CD4-positive, alpha-beta T cell treated with Interleukin-6 at 100 ng/mL for 8 hours (primary cell): ENCODE measurements at places on chromosomes 11 and 22.
A peak's percentile ranks its signal among the peaks of the same experiment; 100 is the strongest.

DNA sequence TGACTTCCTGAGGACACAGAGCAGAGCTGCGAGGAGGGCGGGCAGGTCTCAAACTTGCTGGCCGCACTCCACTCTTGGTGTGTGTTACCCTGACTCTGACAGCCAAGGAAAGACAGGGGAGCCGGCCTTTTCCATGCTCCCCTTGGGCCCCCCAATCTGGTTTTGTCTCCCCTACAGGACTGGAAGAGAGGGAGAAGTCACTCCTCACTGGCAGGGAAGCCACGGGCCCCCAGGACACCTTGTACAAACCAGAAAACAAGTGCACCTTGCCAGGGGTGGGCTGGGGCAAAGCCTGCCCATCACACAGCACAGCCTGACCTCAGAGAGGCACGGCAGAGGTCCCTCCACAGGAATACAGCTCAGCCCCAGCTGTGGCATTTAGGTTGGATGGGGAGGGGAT, 20.2 kb downstream of the CBX7 start:
- no peak for DNase-seq

DNA sequence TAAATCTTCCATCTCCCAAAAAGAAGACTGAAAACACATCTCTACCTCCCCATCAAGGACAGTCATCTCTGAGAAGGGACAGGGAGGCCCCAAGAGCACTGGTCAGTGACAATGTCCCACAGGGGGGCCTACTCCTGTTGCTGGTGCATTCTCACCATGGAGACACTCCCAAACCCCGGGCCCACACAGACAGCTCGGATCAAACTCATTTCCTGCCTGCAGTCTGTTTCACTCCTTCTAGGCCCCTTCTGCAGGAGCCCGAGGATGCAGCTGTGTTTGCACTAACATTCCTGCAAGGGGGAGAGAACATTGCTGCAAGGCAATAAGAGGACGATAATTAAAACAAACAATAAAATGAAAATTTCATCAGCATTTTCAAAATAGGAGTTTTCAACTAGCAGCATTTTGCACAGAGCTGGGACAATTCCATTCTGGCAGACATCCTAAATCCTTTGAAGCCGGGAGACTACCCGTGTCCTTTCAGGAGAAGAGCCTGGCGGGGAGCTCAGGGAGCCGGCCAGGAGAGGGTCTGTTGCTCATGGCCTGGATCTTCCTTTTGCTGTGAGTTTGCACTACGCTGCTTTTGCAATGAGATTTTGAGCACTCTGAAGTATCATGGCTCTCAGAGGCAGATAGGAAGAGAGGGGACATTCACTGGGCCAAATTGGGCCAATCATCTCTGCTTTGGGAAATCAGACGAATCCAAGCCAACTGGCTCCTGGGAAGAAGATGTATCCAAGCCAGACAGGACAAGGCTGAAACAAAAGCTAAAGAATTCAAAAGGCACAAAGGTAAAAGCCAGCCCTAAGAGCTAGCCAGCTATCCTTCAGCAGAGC, 33.2 kb downstream of the SPATA19 start:
- no peak for DNase-seq

GRCh38 chr11:19558189-19558986, 154.2 kb upstream of the NAV2 start:
- no peak for DNase-seq

DNA sequence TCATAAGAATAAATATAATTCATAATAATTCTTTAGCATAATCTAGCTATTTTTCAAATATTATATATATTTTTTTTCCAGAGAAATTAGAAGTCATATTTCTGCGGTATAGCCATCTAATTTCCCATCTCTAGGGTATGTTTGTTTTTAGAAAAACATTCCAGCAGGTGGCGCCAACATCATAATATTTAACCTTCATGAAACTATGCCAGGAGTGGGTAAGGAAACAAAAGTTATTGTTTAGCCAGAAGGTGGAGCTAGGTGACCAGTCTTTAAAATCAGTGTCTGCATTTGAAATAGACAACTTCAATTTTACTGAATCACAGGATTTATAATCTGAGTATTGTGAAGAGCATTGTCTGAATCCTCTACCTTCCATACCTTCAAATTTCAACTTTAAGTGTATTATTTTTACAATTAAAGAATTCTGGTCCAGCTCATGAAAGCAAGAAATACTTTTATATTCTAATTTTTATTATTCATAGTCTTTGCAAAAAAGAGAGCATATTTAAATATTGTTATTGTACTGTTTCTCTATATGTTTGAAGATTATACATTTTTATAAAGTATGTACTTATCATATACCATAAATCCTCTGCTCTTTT, 15.7 kb upstream of the CCDC179 start:
- DNase-seq: peak; percentile 66

GRCh38 chr22:47124451-47124881, 362.0 kb downstream of the TBC1D22A start:
- no peak for DNase-seq

- DNase-seq: no peak
Observed at GRCh38 chr11:63599211-63600122, 14.8 kb downstream of the PLAAT3 start.

- DNase-seq: peak; percentile 76
Observed at GRCh38 chr22:50498322-50498890, 9.1 kb downstream of the LMF2 start.

GRCh38 chr11:71568704-71569349, 3.5 kb downstream of the KRTAP5-10 start:
- DNase-seq: no peak

GRCh38 chr11:126992065-126992803, 8.3 kb downstream of the KIRREL3 start:
- DNase-seq: no peak

GRCh38 chr11:72924568-72925190, 110.5 kb downstream of the ATG16L2 start:
- peak; percentile 20 for DNase-seq

DNA sequence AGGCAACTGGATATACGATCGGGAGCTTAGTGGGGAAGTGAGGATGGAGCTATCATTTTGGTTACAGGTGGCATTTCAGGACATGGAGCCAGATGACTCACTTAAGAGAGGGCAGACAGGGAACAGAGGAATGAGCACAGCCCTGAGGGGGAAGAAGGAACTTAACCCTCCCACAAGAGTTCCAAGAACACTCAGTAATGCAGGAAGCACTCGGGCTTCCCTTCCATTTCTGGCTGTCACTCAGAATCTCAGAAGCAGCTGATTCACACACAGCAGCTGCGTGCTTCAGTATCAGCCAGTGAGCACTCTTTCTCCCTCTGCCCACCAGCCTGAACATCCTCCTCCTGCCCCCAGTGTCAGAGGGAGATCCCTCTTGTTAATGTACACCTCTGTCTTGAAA, 34.8 kb downstream of the EFCAB6 start:
- no peak for DNase-seq

GRCh38 chr11:64923151-64923661, 1.3 kb upstream of the PPP2R5B start:
- no peak for DNase-seq

GRCh38 chr11:130854483-130854882, 61.8 kb downstream of the SNX19 start:
- DNase-seq: no peak

- no peak for DNase-seq
Observed at GRCh38 chr22:20949698-20950183, 17.3 kb upstream of the AIFM3 start.

GRCh38 chr11:85740481-85741400, 54.7 kb upstream of the CCDC89 start:
- no peak for DNase-seq

- no peak for DNase-seq
Observed at GRCh38 chr11:113873236-113873626, 2.1 kb downstream of the USP28 start.

- no peak for DNase-seq
Observed at GRCh38 chr11:103964390-103964789, 72.0 kb upstream of the DDI1 start.

GRCh38 chr11:3127706-3128355, 37.3 kb downstream of the OSBPL5 start:
- no peak for DNase-seq
